ENCODE measurements at places on chromosomes 2 and 18. TPM values are rescaled to one million over a fixed set of nuclear protein-coding genes. Genes with fewer than 3 reads are reported as not detected.

Gene EML6
- total RNA-seq = 3.4 TPM

GRCh38 chr2:72148837-72149555 lies 1.3 kb upstream of the CYP26B1 start:
- DNase-seq = peak; percentile 48

DNA sequence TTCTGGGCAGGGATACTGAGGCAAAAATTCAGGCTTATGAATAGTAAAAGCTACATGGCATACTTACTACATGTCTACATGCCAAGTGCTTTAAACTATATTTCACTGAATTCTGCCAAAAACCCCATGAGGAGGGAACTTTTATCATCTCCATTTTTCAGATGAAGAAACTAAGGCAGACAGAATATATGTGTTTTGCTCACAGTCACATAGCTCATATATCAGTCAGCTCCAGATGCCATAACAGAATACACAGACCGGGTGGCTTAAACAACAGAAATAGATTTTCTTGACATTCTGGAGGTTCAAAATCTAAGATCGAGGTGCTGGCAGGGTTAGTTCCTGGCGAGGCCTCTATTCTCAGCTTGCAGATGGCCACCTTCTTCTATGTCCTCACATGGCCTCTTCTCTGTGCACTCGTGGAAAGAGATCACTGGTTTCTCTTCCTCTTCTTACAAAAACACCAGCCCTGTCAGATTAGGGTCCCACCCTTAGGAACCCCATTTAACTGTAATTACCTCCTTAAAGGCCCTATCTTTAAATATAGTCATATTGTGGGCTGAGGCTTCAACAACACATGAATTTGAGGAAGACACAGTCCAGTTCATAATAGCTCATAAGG lies 27.1 kb upstream of the CREB1 start:
- DNase-seq = no peak

DNA sequence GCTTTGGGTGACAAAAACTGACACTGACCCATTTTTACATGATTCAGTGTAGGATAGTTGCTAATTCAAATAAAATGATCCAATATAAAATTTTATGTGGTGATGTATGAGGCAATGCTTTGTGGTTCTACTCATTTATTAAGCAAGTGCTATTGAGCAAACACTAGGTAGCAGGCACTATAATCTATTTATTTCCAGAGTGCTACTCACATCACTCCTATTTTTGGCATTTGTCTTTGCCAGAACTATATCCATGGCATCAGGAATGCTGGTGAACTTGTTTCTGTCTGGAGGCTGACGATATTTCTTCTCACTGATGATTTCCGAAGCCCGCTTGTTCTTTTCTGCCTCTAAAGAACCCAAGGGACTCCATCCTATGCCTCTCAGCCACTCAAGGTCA lies 84.3 kb downstream of the NEB start:
- no peak for DNase-seq

DNA sequence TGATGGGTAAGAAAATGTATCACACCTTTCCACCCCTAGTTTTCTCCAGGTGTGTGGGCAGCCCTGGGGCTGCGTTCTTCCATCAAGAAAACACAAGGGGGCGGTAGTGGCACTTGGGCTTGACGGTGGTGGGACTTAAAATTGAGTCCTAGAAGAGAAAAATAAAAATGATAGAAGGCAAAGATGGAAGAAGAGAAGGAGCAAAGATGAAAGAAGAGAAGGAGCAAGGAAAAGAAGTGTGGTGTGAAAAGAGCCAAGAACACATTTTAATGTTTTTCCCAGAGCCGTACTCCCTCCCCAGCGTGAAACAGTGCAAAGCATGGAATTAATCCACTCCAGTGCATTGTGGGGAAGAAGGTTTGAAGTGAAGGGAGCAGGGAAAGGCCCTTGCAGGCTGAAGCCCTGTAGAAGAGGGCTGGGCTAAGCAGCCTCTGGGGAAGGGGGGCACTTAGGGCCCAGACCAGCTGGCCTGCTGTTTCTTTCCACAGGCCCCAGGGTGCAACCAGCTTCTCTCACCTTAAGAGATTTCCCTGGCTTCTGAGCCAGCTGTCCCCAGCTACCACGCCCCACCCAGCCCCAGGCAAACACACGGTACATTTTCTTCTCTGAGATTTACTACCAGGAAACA lies 256.8 kb downstream of the RNF152 start:
- peak; percentile 53 for DNase-seq

Gene CACNB4
- 40.2 TPM for total RNA-seq

Data from umbilical cord (tissue), 2 donors.